Activated naive CD8-positive, alpha-beta T cell treated with anti-CD3 and anti-CD28 coated beads, Interleukin-2, amount 10 ng/mL, durations not matched to agents 7 days and 5 days (primary cell): ENCODE measurements at places on chromosomes 2 and 18.

DNA sequence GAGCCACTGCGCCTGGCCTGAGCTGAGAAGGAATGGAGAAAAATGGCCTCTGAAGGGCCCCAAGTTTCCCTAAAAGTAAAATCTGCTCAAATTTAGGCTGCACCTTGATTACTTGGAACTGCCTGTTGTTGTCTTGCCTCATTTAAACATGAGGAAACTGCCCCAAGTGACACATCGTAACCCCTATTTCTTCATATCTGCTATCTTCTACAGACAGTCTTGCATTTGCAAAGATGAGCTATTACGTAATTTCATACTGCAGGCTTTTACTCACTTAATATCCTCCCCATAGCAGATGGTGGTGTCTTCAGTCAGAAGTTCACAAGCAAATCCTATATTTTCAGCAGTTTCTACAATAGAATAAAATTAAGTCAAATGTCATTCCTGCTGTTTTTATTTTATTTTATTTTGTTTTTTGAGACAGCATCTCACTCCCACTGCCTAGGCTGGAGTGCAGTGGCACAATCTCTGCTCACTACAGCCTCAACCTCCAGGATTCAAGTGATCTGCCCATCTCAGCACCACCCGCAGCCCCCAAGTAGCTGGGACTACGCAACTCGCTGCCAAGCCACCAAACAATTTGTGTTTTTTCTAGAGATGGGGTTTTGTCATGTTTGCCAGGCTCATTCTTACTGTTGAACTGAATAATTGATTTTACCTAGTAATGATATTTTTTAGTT, 45.3 kb upstream of the NARS1 start:
- no peak for DNase-seq

DNA sequence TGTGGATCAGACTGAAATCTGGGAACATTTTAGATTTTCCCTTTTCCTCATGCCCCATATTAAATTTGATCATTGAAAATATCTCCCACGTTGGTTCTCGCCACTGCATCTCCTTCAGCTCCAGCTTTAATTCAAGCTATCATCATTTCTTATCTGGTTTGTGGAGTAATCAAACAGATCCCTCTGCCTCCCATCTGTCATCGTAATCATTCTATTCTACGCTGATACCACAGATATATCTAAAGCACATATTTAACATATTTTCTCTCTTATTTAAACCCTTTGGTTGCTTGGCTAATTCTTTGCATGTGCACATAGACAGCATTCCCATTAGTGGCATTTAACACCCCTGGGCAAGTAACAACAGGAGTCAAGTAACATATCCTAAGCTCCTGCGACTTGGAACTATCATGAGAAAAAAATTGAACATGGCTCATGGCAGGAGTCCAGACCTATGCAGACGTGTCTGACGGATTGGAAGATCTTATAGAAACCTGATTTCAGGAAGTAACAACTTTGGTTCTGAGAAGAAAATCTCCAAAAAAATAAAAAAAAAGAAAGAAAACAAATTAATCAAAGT, 158.8 kb upstream of the KYNU start:
- DNase-seq, result no peak

DNA sequence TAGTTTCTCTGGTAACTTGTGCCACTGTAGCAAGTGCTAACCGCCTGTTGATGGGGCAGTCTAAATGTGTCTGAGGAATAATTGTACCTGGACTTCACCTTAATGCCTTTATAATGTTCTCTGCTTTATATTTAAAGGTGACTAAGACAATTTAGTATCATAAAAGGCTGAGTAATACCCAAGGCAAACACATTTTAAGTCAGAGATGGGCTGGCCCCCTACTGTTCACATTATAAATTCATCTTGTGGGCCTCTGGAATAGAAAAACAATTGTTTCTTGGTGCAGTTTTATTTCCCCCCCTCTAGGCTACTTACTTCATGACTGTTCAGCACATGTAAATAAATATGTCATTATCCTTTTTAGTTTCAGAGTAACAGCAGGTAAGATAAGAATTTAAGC, 559.3 kb upstream of the PIK3C3 start:
- DNase-seq, result no peak

DNA sequence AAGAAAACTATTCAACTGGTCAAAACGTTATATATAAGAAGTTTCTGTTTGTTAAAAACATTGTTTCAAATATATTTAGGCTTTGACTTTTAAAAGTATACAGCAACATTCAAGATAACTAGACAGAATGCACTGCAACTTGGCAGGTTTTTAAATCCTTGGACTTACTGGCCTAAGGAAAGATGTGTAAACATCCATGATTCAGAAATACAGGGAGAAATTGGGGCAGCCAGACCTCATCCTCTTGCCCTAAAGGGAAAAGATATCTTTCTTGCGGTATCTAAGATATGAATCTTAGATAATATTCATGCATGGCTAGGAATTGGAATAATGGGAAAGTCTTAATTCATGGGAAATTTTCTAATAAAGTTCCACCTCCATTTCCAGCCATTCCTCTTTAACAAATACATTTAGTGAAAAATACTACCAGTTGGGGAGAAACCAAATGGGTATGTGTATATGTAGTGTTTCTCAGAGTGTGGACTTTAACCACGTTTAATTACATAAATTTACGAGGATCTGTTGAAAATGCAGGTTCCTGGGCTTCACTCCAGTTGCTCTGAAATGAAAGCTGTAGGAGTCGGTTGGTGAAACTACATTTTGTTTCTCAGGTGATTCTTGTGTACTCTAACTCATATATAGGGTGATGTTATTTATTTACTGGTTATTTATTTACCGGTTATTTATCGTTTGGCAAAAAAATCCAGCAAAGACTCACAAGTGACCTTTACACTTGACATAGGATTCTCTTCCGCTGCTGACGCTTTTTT, 587 bp upstream of the TANK start:
- no peak for DNase-seq

DNA sequence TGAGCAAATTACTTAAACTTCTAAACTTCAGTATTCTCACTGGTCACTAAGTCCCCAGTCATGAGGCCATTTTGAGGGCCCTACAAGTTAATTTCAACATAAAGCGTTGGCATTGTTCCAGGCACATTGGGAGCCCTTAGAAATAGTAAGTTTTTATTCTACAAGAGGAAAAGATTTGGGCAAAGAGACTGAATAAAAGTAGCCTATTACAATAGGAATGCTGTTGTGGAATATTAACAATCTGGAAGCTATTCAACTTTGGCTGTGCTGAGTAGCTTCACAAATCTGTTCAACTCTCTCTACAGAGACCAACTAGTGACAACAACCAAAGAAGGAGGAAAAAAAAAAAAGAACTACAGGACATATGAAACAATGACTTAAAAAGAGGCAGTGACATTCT, 1287.5 kb upstream of the NXPH2 start:
- no peak for DNase-seq

DNA sequence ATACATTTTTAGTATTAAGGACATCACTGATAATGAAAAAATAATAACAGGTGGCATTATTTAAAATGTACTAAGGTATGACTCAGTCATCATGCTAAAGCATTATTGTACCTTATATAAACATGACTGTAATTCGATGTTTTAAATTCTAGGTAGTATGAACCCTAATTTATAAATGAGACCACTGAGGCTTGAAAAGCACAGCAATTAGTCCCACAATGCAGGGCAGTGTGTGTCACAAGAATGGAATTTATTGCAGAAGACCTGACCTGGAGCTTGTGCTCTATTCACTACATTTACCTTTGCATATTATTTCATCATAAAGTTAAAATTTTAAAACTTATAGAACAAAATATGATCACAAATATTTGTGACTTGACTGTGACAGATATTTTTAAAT, 358.5 kb upstream of the DSEL start:
- no peak for DNase-seq
